ENCODE measurements at places on chromosomes 2 and 18. TPM values are rescaled to one million over a fixed set of nuclear protein-coding genes. Genes with fewer than 3 reads are reported as not detected.

GRCh38 chr18:23998018-23998417 is 16.5 kb upstream of the TTC39C start:
- DNase-seq = no peak
- H3K36me3 ChIP-seq = no peaks in the 10 kb centered on the region
- no peak overlapping the region for H3K4me3 ChIP-seq
- H3K27me3 ChIP-seq = no peaks in the 10 kb centered on the region
- peaks cover 9% of the 10 kb centered on the region for H3K4me1 ChIP-seq
- H3K27ac ChIP-seq = no peak overlapping the region

- peak; percentile 52 for DNase-seq
- H3K36me3 ChIP-seq = no peaks in the 10 kb centered on the region
- peaks cover 23% of the 10 kb centered on the region for H3K4me1 ChIP-seq
- H3K4me3 ChIP-seq = peak overlapping the region; percentile 90
- H3K27me3 ChIP-seq = no peaks in the 10 kb centered on the region
These were observed 714 bp downstream of the RPIA start for GRCh38 chr2:88692187-88692586.

Gene ARHGAP15
- 18.5 TPM for total RNA-seq

- no peak overlapping the region for H3K27ac ChIP-seq
- H3K36me3 ChIP-seq = no peaks in the 10 kb centered on the region
- no peak overlapping the region for H3K4me3 ChIP-seq
- H3K27me3 ChIP-seq = no peaks in the 10 kb centered on the region
- DNase-seq = no peak
These were observed 7.5 kb upstream of the NOSTRIN start for GRCh38 chr2:168794968-168795367.

- peaks cover 6% of the 10 kb centered on the region for H3K4me1 ChIP-seq
- H3K27ac ChIP-seq = no peak overlapping the region
- H3K4me3 ChIP-seq = no peak overlapping the region
- no peaks in the 10 kb centered on the region for H3K27me3 ChIP-seq
- no peak for DNase-seq
These were observed 8.3 kb downstream of the TCF4 start for GRCh38 chr18:55579501-55580270.

DNA sequence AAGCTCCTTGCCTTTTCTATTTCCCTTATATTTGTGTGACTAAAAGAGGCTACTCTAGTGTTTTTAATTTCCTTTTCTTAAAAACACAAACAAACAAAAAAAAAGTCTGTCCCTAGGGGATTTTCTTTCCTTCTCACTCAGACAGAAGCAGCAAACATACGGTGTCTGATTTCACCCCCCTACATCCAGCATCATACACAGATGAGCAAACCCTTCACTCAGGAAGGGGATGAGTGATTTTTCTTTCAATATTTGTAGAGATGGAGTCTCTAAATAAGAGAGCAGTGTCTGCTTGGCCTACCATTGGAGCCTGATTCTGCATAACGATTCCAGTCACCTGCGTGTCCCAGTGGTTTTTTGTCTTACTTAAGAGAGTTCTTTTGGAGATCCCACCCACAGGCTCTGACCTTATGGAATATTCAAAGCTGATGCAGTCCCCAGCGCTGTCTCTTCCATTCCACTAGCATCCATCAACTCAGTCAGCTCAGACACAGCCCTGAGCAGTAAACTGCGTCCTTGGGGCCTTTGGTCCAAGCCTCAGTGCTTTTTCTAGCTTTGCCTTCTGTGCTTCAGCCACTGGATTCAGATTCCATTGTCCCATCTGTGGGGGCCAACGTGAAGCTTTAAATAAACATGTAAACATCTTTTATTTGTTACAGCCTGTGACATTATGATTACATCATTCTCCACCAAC is 52.6 kb upstream of the TPO start:
- H3K4me3 ChIP-seq = no peak overlapping the region
- H3K27me3 ChIP-seq = no peaks in the 10 kb centered on the region
- no peak overlapping the region for H3K27ac ChIP-seq
- DNase-seq = no peak
- no peaks in the 10 kb centered on the region for H3K4me1 ChIP-seq

GRCh38 chr2:231530099-231531011 is at the start of gene NMUR1:
NMUR1 (minus strand) TSS chr2:231530445; CDS start chr2:231530361, 84 bp downstream.
- H3K36me3 ChIP-seq = no peaks in the 10 kb centered on the region
- peak within 1 kb of the TSS; percentile 71 for H3K27ac ChIP-seq
- DNase-seq = peak; percentile 79
- peak within 1 kb of the TSS; percentile 60 for H3K4me3 ChIP-seq

- H3K4me3 ChIP-seq = no peak overlapping the region
- no peak overlapping the region for H3K27ac ChIP-seq
- DNase-seq = no peak
- no peaks in the 10 kb centered on the region for H3K27me3 ChIP-seq
- H3K4me1 ChIP-seq = no peaks in the 10 kb centered on the region
These were observed 21.6 kb upstream of the TMEM17 start for GRCh38 chr2:62527478-62528210.

Gene RAX
- not detected for total RNA-seq
